ENCODE measurements at places on chromosomes 11 and 22. TPM values are rescaled to one million over a fixed set of nuclear protein-coding genes. Genes with fewer than 3 reads are reported as not detected.

ART1 gene
- not detected for total RNA-seq

GLYATL2 gene
- 0.97 TPM for total RNA-seq

ANO1 gene
- total RNA-seq: not detected

NRGN gene
- 1.6 TPM for total RNA-seq

MAJIN gene
- total RNA-seq: not detected

RBFOX2 gene
- 174 TPM for total RNA-seq

OR5D13 gene
- total RNA-seq: not detected

SLC5A12 gene
- 0.43 TPM for total RNA-seq

OR51E2 gene
- total RNA-seq: 1.9 TPM

TTLL8 gene
- total RNA-seq: not detected

SLC29A2 gene
- total RNA-seq: 0.64 TPM

VSIG10L2 gene
- total RNA-seq: not detected

C11orf21 gene
- total RNA-seq: not detected
